NCI-H1105 treated with DMSO at 0.1 percent for 48 hours (cell line): ENCODE measurements at places on chromosomes 11 and 22.
A peak's percentile ranks its signal among the peaks of the same experiment; 100 is the strongest.

- DNase-seq: peak; percentile 39
Observed at GRCh38 chr22:29388759-29389090, 355 bp upstream of the AP1B1 start.

GRCh38 chr11:119669487-119669886 is 59.5 kb downstream of the NECTIN1 start:
- DNase-seq: no peak

- no peak for DNase-seq
Observed at GRCh38 chr11:73239571-73240189, 21.6 kb downstream of the P2RY2 start.

GRCh38 chr11:70399681-70400112 is 1.4 kb downstream of the CTTN start:
- DNase-seq: no peak

GRCh38 chr22:17110791-17111550 is 10.2 kb downstream of the TMEM121B start:
- DNase-seq: no peak

- DNase-seq: no peak
Observed at GRCh38 chr11:40161854-40162410, 1297.5 kb downstream of the LRRC4C start.

DNA sequence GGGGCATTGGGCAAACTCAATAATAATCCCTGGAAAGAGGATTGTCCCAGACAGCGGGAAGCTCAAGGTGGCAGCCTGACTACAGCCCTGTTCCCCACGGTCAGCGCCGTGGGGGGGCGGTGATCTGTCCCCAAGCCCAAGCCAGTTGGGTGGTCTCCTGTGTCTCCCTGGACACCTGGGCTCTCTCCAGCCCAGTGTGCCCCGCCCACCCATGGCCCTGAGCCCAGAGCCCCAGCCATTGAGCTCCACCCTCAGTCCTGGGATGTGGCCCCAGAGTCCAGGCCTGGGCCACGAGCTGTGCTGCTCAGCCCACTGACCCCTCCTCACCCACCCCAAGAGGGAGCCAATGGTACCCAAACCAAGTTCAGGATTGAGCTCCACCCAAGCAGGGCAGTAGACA is 27.9 kb upstream of the PDE2A start:
- DNase-seq: no peak

DNA sequence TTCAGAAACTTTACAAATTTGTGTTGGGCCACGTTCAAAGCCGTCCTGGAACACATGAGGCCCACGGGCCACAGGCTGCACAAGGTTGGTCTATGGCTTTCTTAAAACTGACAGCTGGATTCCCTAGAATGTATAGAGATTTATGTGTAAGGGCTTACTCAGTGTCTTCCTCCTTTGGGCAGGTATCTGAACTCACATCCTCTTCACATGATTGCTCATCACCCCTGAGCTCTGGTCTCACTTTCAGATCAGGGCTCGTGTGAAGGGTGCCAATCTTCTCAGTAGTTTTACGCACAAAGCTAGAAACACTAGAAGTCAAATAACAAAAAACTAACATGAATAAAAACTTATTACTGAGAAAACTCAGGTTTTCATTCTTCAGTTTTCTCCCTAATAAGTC is 27.1 kb downstream of the HPS5 start:
- no peak for DNase-seq

DNA sequence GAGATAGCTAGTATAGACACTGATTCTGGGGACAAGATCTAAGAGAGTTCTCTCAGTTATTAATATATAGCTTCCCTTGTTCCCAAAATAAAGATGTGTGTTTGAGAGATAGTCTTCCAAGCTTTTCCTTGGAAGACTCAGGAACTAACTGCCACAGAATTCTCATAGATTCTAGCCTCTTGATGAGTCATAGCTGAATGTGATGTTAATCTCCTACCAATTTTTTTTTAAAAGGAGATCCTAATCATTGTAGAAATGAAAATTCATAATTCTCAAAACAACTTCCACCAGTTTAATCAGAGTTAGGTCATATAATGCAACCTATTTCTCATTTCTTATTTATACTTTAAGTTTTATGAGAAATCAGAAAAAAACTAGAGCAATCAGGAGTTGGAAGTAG is 148.8 kb downstream of the JRKL start:
- DNase-seq: no peak

DNA sequence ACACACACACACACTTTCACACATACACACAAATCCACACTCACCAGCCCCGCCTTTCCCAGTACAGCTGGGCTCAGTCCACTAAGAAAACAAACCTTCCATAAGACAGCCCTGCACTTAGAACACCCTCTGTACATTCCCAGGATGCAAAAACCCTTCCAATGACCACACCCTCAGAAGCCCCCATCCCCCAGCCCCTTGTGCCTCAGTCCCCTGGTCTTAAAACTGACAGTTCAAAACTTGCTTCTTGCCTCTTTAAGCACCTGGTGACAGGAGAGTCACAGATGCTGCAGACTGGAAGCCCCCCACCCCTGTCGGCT is 23.0 kb downstream of the APLNR start:
- DNase-seq: no peak

DNA sequence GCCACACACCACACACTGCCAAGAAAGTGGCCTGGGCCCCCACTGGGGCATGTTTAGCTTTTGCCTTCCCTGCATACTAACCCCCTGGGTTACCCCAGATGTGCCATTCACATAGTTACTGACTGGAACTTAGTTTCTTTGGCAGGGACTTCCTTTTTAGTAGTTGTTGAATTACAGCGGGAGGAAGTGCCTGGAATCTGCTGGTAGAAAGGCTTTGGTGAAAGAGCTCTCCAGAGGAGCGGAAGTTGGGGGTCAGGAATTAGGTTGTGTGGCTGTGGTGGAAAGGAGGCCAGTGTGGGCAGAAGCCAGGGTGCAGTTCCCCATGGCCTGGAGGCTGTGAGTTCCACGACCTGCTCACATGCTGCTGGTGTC is 69.0 kb downstream of the MED15 start:
- DNase-seq: no peak
